ENCODE measurements at places on chromosomes 13 and 19. TPM values are rescaled to one million over a fixed set of nuclear protein-coding genes. Genes with fewer than 3 reads are reported as not detected.

DNA sequence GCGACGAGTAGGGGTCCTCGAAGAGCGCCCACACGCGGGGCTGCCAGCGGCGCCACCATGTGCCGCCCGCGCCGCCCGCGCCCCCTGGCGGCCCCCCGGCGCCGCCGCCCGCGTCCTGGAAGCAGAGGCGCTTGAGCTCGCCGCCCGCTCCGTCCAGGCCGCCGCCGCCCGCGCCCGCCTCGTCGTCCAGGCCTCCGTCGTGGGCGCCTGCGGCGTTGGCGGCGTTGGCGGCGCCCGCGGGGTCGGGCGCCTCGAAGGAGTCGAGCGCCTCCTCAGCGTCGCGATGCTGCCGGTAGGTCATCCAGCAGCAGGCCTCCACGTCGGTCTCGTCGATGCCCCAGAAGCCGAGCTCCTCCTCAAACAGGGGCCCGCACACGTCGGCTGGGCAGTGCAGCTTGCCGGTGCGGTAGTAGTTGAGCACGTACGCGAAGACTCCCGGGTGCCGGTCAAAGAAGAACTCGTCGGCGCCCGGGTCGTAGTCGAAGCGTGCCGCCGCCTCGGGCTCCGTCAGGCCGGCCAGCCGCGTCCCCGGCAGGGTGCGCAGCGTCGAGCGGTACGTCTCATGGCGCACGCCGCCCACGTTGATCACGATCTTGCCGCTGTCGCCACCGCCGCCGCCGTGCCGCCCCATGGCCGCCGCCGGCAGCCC lies 829 bp downstream of the KCNC3 start:
- no peak for DNase-seq

POLD1 gene
- 22.1 TPM for total RNA-seq

FAM216B gene
- total RNA-seq, result 0.09 TPM

- no peak for DNase-seq
These were observed 19.5 kb downstream of the SLC46A3 start for GRCh38 chr13:28699246-28699645.

- DNase-seq, result peak; percentile 31
These were observed 4.1 kb upstream of the UBAC2 start for GRCh38 chr13:99196466-99197116.

Measured in kidney (tissue), 22 donors.